ENCODE measurements at places on chromosomes 5 and 9. TPM values are rescaled to one million over a fixed set of nuclear protein-coding genes. Genes with fewer than 3 reads are reported as not detected.

TAF11L5 gene
- total RNA-seq: not detected

GRCh38 chr9:35945341-35946018 is 12.5 kb downstream of the OR2S2 start:
- peak; percentile 67 for DNase-seq

DNA sequence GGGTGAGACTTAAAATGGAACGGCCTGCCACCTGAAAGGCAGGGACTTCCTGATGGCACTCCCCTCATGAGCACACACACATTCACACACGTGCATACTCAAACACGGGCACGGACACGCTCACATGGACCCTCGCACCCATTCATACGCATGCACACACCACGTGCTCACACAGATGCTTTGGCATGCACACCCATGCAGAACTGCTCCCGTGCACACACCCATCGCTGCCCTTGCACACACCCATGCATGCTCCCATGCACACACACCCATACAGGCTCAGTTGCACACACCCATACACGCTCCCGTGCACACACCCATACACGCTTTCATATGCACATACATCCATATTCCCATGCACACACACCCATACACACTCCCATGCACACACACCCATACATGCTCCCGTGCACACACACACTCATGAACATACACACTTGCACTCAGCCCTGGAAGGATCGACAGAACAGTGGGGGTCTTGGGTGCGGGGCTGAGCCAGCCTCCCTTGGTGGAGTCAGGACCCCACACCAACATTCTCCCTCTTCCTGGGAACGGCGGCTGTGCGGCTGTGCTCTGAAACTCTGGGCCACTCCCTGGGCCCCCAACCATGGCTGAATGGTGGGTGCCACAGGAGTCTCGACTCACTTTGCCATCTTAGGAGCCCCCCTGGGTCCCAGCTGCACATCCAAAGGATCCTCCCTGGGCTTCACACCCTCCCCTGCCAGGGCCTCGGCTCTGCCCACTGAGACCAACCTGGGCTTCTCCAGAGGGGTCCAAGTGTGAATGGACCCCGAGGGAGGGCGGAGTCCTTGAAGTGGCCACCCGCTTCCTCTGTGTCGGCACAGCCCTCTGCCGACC is 115.2 kb downstream of the RXRA start:
- DNase-seq: no peak

PHYKPL gene
- 42.4 TPM for total RNA-seq

GRCh38 chr9:99287641-99288040 is 65.6 kb downstream of the SEC61B start:
- DNase-seq: no peak

DNA sequence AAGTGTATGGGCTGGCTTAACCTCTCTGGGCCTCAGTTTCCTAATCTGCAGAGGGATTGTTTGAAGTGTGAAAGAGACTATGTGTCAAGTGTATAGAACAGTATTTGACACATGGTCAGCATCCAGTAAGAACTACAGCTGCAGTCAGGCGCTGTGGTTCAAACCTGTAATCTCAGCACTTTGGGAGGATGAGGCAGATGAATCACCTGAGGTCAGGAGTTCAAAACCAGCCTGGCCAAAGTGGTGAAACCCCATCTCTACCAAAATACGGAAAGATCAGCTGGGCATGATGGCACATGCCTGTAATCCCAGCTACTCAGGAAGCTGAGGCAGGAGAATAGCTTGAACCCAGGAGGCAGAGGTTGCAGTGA is 31.9 kb upstream of the STING1 start:
- DNase-seq: no peak

GPR150 gene
- not detected for total RNA-seq

Measured in skin of body (tissue), 3 donors.